ENCODE measurements at places on chromosomes 1 and 21.

GRCh38 chr1:33396188-33397124 lies 34.4 kb downstream of the PHC2 start:
- no peak for DNase-seq

- no peak for DNase-seq
Measured at GRCh38 chr1:155199792-155200191, 7.9 kb downstream of the THBS3 start.

GRCh38 chr1:62613890-62614289 lies 16.6 kb downstream of the ANGPTL3 start:
- no peak for DNase-seq

- no peak for DNase-seq
Measured at GRCh38 chr1:15151377-15151806, 2.2 kb upstream of the TMEM51 start.

DNA sequence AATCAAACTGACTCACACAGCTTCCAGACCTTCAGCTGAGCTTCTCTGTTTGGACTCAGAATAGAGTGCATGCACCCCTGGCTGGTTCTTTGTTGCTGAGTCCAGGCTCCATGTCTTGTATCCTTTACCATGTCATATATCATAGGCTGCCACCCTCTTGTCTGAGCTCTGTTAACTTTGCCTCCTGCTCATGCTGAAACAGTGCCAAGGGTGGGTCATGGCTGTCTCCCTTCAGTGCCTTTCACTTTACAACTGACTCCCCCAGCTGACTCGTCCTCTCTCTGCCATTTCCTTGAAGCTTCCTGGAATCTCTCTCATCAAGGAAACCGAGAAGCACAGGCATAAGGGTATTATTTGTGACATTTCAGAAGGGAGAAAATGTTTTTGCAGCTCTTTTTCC lies 885.3 kb downstream of the TTLL7 start:
- no peak for DNase-seq

DNA sequence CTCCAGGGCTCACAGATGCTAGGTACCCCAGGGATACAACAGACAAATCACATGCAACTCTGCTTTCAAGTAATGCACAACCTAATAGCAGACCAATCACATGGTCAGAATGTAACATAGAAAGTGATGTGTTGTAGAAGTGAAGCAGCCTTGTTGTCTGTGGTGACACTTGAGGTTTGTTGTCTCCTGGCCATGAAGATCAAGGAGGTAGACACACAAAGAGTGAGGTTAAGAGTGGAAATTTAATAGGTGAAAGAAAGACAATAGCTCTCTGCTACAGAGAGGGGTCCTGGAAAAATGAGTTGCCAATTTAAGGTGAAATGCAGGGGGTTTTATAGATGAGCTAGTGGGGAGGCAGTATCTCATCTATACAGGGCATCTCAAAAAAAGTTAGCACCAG lies 2.5 kb upstream of the TMEM9 start:
- DNase-seq, result no peak

GRCh38 chr1:58283388-58284224 lies 262.9 kb downstream of the OMA1 start:
- DNase-seq, result no peak

DNA sequence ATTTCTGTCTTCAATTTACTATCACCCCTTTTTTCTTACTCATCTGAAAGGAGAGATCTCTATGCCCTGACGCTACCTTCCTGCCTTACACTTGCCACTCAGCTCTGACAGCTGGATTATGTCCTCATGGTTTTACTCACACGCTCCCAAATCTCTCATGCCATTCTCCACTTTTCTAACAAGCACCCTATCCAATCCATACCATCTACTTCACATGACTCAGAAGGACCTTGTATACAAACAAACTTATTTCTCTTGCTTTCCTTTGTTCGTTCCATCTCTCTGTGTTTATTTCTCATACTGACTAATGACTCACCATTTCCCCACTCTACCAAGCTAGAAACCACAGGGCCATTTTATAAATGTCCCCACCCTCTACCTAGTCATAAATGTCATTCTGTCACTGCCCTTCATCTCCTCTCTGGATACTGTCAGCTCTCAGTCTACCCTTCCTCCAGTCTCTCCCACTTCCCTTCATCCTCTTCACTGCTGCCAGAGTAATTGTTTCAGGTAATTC lies 87.3 kb downstream of the USP24 start:
- DNase-seq, result no peak

- no peak for DNase-seq
Measured at GRCh38 chr1:209988706-209989105, 50.7 kb downstream of the SYT14 start.

DNA sequence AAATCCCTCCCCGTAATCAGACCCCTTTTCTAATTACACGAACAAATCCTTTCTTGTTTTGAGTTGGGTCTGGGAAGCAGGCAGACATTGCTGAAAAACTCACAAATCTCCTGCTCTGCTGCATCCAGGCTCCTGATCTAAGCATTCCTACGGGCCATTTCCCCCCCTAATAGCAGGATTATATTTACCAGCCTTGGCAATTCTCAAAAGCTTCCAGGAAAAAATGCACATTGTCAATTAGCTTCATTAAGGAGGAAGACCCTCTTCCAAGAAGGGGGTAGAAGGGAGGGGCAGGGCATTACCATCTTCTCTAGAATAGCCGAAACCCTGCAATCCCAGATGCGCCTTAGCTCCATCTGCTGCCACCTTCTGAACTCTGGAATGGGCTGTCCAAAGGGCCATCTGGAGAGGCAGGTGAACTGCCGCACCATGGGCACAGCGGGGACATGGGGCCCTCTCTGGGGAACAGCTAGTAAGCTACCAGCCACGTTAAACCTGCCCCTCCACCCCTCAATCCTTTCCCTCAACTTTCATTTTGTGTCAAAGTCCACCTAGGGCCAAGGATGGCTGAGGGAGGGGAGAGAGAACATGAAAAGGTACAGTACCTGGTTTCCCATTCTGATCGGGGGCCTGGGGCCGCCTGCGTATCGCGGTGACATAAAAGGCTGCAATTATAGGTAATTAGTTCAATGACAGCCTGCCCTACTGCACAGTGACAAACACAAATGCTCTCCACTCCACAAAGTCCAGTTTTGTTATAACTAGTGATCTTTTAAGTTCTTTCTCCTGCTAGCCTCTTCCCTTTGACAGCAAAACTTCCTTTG lies 56.8 kb downstream of the MRPL37 start:
- no peak for DNase-seq

GRCh38 chr1:170095976-170096748 lies 21.7 kb upstream of the KIFAP3 start:
- DNase-seq, result no peak

DNA sequence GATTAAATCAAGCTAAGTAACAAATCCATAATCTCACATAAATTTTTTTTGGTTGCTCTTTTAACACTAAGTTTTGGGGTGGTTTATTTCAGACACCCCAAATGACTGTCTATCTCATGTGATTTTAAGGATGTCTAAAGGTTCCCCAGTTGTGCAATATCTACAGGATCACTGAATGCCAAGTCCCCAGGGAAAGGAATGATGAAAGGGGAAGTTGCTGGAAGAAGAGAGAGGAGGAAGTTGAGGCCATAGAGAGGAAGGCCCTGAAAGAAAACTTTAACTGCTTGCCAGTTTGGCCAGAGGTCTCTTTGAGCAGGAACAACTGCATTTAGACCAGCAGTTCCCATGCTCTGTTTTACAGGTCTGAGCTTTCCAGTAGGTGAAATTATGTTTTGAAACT lies 27.5 kb upstream of the SLC19A2 start:
- DNase-seq, result no peak

GRCh38 chr1:5286244-5286643 lies 631.8 kb downstream of the AJAP1 start:
- DNase-seq, result peak; percentile 8

DNA sequence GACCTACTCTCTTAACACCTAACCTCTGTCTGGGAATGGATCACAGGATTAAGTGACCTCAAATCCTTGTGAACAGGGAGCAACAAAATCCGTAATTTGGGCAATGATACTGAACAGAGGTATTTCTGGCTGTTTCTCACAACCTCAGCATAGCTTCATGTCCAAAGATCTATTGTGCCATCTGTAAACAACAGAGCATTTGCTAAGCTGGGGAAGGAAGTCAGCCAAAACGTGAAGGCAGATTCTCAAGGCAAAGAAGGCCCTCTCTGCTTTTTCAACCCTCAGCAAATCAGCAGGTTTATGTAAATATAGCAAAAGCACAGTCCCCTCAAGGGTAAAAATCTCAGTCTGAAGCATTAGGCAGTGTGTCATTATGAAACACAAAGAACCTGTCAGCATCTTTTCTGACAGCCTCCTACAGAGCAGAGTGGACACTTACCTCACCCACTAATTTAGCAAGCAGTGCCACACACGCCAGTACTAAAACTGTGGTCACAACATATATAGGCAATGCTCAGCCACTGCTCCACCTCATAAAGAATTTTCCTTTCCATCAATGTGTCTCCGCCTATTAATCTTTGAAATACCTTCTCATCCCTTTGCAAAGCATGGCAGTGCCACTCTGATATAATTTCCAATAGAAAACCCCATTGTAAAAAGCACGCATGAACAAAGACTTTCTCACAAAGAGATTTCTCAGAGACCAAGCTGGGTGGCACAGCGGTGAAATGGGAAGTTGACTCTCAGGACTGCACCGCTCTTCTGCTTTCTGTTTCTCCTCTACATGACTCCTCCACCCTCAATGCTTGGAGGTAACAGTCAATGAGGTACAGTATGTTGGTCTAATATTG lies 188.0 kb downstream of the RERE start:
- DNase-seq, result no peak

GRCh38 chr1:246160905-246161304 lies 346.2 kb downstream of the SMYD3 start:
- no peak for DNase-seq

- DNase-seq, result no peak
Measured at GRCh38 chr21:44914176-44914874, 6.4 kb downstream of the ITGB2 start.

DNA sequence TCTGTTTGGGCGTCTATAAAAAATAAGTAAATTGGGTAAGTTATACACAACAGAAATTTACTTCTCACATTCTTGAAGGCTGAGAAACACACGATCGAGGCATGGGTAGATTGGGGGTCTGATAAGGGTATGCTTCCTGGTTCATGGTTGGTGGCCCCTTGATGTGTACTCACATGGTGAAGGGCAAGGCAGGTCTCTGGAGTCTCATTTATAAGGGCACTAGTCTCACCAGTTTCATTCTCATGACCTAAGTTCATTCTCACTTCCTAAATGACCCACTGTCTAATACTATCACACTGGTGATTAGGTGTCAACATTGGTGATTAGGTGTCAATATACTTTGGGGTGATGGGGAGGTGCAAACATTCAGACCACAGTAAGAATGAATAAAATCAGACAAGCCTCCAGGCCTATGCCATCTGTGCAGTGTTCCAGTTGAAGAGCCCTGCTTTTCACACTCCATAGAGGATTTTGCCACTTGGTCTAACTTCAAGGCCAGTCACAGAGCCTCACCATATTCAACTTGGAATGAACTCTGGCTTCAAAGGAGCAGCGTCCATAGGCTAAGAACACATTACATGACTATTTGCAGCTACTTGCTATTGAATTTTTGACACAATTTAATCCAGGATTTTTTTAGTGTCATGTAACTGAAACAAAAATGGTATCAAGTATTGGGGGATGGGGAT lies 2.5 kb upstream of the GBP4 start:
- DNase-seq, result no peak

- DNase-seq, result no peak
Measured at GRCh38 chr1:56265216-56265615, 314.1 kb downstream of the PLPP3 start.

DNA sequence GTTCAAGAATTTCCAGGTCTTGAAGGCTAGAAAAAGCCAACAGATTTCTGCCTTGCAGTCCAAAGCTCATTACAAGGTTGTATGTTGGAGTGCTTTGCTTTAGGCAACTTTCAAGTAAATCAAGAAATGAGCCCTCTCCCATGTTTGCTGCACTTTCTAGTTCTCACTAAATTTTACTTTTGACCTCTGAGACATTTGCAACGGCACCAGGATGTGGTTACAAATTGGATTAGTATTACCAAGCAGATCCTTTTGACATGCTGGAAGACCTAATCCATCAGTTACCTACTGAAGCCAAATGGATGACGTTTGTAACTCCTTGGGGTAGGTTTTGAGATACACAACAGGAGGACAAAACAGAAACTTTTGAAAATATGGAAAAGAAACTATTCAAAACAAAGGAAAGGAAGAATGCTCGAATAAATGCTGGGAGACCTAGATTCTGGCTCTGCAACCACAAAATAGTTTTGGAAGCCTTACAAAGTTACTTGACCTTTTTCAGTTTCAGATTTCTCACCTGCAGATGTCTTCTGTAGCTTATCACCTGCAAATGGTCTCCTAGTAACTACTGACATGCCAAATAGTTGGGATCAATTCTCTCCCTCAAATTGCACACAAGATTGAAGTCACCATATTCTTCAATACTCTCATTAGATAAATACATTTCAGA lies 251.7 kb upstream of the ADGRL2 start:
- no peak for DNase-seq

DNA sequence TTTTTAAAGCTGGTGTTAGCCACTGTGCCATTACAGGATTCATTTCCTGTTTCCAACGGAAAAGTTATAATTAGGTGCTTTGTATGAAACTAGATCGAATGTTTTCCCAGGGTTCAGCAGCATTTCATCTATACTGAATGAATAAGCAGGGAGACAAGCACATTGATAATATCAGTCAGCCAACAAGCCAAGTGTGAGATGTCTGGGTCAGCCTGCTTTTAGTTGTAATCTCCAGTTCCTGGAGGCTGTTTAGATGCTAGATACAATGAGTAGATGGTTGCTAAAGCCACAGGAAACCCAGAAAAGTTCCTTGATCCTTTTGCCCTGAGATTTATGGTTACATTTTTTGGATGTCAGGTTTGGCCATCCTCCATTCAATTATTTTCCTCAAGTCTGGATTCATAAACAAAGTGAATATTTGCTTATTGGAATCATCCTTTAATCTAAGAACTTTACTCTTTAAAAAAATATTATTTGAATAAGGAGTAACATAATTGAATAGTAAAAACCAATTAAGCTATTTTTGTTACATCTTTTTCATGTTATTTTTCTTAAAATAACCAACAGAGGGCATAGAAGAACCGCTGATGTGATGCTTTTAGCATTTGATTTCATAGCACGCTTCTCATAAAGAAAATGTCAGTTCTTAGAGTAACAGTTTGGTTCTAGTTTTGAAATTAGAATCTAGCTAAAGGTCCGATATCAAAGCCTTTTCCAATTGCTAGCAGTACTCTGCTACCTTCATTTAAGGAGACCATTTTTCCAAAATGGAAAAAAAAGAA lies 76.6 kb downstream of the HSPA13 start:
- no peak for DNase-seq

DNA sequence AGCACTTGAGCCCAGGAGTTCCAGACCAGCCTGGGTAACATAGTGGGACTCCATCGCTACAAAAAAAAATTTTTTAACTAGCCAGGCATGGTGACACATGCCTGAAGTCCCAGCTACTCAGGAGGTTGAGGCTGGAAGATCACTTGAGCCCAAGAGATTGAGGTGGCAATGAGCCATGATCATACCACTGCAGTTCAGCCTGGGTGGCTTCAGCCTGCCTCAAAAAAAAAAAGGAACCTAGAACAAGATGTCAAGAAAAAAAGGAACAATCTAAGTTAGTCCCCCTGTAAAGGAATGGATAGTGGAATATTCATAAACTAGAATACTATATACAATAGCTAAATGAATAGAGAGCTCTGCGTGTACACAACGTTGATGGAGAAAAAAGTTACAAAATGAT lies 14.4 kb downstream of the NSL1 start:
- DNase-seq, result no peak
